ENCODE measurements at places on chromosomes 1 and 21. TPM values are rescaled to one million over a fixed set of nuclear protein-coding genes. Genes with fewer than 3 reads are reported as not detected.

The PRAMEF33 gene
- not detected for total RNA-seq

The TSPEAR gene
- not detected for total RNA-seq

The SLC9C2 gene
- not detected for total RNA-seq

The KRTAP10-11 gene
- not detected for total RNA-seq

The TMEM63A gene
- 17.0 TPM for total RNA-seq

The COL18A1 gene
- 21.1 TPM for total RNA-seq

The LINGO4 gene
- 3.6 TPM for total RNA-seq

The IQGAP3 gene
- 0.07 TPM for total RNA-seq

The CCDC27 gene
- not detected for total RNA-seq

The AGMAT gene
- total RNA-seq = 3.3 TPM

The NGF gene
- total RNA-seq = 0.28 TPM

The MROH7 gene
- 1.9 TPM for total RNA-seq

The MATN1 gene
- not detected for total RNA-seq

The TAS1R1 gene
- not detected for total RNA-seq

The LCE2C gene
- not detected for total RNA-seq

The OR2T27 gene
- not detected for total RNA-seq

The PLPP3 gene
- 50.5 TPM for total RNA-seq

The LY9 gene
- total RNA-seq = 0.27 TPM

The B3GALT2 gene
- not detected for total RNA-seq

The APOBEC4 gene
- not detected for total RNA-seq

The PLA2G2F gene
- not detected for total RNA-seq

The TMPRSS3 gene
- total RNA-seq = not detected

The DMRTA2 gene
- total RNA-seq = not detected

The FGR gene
- 3.5 TPM for total RNA-seq

The PLD5 gene
- not detected for total RNA-seq

The SNAP47 gene
- 30.5 TPM for total RNA-seq

The SPRR4 gene
- not detected for total RNA-seq

The MAN1C1 gene
- total RNA-seq = 2.8 TPM

Data from psoas muscle (tissue), 8 donors.